Omental fat pad (tissue), 4 donors: ENCODE measurements at places on chromosomes 3 and 15. TPM values are rescaled to one million over a fixed set of nuclear protein-coding genes. Genes with fewer than 3 reads are reported as not detected.

- no peak for DNase-seq
These were observed 1.2 kb downstream of the MB21D2 start for GRCh38 chr3:192916371-192917027.

GRCh38 chr3:189652042-189652441, 20.9 kb downstream of the TP63 start:
- DNase-seq, result no peak

DNA sequence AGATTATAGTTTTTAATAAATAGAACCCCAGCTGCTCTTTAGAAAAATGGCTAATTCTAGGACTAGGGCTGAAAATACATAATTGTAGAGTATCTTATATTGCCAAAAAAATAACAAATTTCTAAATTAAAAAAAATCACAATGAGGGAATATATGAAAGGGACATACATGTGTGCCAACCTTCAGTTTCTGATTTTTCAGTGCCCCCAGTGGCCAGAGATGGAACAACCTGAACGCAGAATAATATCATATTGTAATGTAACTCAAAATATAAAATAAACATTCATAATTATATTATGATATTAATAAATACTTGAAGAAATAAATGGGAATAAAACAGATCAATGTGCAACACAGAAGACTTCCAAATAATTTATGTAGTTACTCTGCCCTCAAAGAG, 460.5 kb downstream of the ZNF385D start:
- no peak for DNase-seq

- no peak for DNase-seq
These were observed 4.9 kb downstream of the TMED3 start for GRCh38 chr15:79315623-79316328.

- no peak for DNase-seq
These were observed 476.9 kb downstream of the ZNF385D start for GRCh38 chr3:21274079-21274571.

- DNase-seq, result no peak
These were observed 82.1 kb downstream of the PCSK6 start for GRCh38 chr15:101407439-101407838.

GRCh38 chr15:77904901-77905300, 172.6 kb downstream of the TBC1D2B start:
- no peak for DNase-seq

DNA sequence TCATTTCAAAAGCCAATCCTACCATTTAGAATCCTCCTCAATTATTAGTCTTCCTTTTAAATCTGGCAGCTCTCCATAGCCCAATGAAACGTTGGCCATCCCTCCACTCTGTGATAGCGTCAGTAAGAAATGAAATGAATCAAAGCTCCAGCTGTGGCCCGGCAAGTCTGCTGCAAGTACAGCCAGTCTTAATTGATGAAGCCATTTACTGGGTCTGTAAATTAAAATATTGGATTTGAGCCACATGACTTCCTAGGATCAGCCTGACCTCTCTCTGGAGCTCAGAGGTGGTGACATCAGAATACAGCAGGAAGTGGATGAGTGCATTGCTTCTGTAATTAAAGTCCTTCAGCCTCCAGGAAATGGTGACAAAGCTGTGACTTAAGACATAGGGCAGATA, 347.0 kb upstream of the LMCD1 start:
- DNase-seq, result no peak

DNA sequence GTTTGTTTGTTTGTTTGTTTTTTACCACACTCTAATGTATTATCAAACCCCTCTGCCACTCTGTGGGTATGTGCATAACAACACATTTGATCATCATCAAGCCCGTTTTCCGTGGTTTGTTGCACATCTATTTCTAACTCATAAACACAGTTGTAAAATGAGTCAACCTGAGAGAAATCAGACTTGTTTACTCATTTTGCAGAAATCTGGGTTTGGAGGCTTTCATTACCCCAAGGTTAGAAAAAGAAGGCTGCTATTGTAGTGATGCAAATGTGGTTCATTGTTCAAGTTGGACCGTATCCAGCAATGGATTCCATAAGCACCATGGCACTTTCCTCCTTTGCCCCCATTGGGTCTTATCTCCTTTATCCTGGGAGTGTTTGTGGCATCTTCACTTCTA, 353.2 kb upstream of the SOX2 start:
- DNase-seq, result no peak

GRCh38 chr15:52731732-52732470, 52.7 kb upstream of the ATOSA start:
- no peak for DNase-seq

DNA sequence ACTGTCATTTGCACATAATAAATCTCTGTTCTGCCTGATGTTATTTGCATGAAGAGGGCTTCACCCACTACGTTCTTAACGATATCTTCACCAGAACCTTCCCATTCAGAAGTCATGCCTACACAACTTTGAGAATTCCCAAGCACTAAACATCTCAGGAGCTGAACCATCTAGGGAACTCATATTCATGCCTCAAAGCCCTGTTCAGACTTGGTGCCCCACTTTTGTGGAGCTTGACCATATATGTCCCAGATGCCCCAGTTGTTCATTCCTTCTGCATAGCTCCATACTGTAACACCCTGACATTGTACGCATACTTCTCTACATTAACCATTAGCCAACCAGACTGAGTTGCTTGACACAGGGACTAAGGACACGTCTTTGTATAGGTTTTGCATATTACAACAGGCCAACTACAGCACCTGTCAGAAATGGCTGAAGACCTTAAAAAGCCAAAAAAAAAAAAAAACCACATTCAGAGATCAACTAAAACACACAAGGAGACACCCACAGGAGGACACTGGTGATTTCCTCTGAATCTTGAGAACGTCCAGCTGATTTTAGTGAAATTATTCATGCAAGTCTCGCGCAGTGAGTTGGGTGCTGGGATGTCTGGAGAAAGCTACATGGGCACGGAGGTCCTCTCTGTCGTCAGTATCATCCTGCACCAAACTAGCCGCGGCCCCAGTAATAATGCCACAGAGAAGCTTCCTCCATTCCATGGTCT, 141.4 kb downstream of the FOXP1 start:
- DNase-seq, result no peak

GRCh38 chr15:31322504-31322903, 4.1 kb upstream of the KLF13 start:
- DNase-seq, result no peak

DNA sequence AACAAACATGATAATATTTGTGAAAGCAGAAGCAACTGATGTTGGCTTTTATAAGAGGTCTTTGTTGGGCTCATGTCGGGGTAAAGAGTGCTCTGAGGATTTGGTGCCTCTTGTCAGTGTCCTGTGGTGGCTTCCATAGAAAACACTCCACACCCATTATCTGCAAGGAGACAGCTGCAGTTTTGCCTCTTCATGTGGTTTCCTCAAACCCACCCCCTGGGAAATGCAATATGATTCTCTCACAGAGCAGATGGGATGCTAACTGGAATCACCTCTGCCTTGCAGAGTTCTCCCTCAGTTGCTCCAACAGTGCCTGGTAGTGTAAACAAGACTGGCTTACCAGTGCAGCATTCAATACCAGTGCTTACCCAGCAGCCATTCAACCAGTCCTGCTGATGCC, 771.4 kb upstream of the CFAP20DC start:
- no peak for DNase-seq

CEP19 gene
- 0.94 TPM for total RNA-seq

ITGB5 gene
- total RNA-seq, result 452 TPM

PARL gene
- 51.9 TPM for total RNA-seq
